Left lobe of liver (tissue), 2 donors: ENCODE measurements at places on chromosomes 2 and 18.

- no peak for DNase-seq
These were observed 50.5 kb downstream of the PTRHD1 start for GRCh38 chr2:24742730-24743129.

- DNase-seq, result no peak
These were observed 460.4 kb downstream of the MBD2 start for GRCh38 chr18:53764086-53764485.

DNA sequence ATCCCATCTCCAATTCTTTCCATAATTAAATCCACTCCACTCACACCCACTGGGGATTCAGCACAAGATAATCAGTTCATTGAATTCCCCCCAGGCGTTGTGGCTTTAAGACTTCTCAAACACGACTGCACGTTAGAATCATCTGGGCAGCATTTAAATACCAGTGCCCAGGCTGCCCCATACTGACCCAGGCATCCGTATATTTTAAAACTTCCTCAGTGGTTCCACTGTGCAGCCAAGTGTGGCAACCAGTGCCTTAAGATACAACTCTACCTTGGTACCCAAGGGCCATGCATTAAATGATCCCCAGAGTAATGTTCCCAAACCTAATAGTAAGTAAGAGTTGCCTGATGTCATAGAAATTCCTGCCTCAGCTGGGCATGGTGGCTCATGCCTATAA lies 54.3 kb upstream of the BZW1 start:
- DNase-seq, result no peak

DNA sequence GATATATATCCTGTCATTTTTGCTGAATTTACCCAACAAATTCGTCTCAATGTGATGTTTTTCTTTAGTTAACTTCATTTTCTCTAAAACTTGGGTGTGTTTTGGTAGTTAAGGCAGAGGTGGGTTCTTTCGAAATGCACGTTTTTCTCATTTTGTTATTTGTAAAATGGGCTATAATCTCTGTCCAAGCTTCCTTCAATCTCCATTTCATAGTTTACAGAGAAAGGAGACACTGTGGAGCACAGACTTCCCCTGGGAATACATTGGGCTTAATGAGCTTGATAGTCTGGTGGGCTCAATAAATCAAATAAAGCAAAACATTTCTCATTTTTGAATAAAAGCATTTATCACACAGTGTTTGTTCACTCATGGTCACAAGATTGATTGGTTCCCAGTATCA lies 145.1 kb downstream of the AGPS start:
- DNase-seq, result no peak

- no peak for DNase-seq
These were observed 185.0 kb upstream of the RASGRP3 start for GRCh38 chr2:33291278-33292013.

DNA sequence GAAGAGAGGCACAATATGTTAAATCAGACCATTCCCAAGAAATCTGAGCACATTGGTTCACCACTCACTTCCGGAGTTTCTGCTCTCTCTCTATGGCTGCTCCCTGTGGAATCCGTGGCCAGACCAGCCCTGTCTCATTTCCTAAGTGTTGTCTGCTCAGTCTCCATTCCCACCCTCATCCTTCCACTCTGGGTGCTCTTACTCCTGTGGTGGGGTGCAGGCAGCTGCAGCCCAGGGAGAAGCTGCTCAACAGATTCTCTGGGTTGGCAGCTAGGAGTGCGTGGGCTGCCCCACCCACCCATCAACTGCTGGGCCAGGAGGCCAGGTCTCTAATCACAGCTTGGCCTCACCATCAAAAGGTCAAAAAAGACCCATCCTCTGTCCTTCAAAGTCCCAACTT lies 98.3 kb downstream of the ARL4C start:
- DNase-seq, result no peak

DNA sequence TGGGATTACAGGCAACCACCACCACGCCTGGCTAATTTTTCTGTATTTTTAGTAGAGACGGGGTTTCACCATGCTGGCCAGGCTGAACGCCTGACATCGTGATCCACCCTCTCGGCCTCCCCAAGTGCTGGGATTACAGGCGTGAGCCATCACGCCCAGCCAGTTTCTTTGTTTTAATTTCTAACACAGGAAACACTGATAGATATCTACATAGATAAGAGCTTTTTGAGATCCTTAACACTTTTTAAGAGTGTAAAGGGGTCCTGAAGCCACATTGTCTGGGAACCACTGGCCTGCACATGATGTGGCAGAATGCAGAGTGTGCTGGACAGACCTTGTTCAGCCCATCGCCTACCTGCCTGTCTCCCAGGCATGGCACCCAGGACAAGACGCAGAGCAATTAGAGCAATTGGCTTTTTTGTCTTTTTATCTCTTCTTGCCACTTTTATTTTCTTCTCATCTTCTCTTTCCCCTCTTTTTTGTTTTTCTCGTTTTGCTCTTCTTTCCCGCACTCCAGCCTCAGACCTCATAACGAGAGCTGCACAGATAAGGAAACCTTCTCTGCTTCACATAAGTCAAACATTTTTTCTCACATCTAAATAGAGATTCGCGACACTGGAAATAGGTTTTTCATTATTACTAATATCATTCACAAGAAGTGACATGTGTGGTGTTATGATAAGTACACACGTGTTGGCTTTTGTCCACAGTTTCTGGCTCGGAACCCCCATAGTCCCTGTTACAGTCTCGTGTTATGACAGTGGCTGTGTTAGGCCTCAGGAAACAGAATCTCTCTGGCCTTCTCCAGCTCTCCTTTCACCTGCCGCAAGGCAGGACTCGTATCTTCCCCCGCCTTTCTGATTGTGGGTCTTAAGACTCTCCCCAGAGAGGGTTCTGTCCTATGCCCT lies 25.2 kb upstream of the GPR55 start:
- no peak for DNase-seq

GRCh38 chr2:236853585-236854051 lies 232.1 kb upstream of the COPS8 start:
- DNase-seq, result peak; percentile 49

DNA sequence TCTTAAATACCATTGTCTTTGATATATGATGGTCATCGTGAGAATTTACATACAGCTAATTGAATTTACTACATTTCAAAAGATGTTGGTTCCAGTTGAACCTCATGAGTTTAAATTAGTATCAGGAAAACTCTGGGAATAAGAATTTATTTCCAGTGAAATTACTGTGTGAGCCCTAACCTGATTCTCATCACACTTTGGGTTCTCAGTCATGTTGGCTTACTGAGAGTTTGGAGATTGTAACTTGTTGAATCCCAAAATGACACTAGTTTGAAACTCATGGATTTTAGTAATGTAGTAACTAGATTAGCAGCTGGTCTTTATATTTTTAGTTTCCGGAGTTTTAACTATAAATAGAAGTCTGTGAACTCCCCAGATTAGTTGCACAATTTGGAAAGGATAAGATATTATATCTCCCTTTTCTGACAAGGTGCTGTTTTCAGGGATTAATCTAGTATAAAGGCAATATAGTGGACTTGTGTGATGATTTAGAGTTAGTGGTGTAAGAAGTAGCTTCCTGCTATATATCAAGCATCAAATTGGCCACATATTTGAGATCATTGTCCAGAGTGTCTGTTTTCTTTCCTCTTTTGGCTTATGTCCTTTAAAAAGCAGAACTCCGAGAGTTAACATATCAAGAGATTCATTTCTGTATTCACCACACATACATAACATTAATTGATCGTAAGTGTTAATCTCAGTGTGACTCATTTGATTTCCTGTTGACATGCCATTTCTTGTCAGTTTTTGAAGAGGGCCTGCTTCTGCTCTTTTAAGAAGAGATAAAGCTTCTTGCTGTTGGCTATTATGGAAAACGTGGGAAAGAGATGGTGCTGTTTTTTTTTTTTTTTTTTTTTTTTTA lies 15.7 kb downstream of the NDUFV2 start:
- no peak for DNase-seq

- no peak for DNase-seq
These were observed 6.2 kb downstream of the COLEC12 start for GRCh38 chr18:493986-494983.

DNA sequence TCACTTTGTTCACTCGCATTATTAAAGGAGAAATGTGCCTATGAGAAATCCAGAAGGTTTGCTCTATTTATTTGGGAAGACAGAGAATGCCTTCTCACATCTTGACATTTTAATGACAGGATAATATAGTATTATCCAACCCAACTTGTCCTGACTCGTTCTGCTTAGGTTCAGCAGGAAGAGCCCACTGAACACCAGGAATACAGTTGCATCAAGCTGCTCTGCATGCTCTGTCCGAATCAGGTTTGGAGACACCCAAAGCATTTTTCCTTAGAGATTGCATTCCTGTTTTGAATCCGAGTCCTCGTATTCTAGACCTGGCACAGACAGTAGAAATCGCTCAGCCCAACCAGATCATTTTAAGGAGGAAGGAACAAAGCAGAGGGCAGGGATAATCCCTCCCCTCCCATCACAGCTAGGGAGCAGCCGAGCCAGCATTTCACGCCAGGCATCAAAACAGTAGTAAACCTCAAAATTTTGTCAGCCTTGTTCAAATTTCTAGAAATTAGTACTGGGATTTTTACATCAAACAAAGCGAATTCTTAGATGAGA lies 837.4 kb upstream of the ID2 start:
- no peak for DNase-seq

- peak; percentile 36 for DNase-seq
These were observed 75.0 kb upstream of the RBM44 start for GRCh38 chr2:237723602-237724001.

GRCh38 chr2:127185093-127185492 lies 35.0 kb downstream of the CYP27C1 start:
- peak; percentile 40 for DNase-seq

GRCh38 chr2:2271469-2271941 lies 59.6 kb downstream of the MYT1L start:
- DNase-seq, result no peak

DNA sequence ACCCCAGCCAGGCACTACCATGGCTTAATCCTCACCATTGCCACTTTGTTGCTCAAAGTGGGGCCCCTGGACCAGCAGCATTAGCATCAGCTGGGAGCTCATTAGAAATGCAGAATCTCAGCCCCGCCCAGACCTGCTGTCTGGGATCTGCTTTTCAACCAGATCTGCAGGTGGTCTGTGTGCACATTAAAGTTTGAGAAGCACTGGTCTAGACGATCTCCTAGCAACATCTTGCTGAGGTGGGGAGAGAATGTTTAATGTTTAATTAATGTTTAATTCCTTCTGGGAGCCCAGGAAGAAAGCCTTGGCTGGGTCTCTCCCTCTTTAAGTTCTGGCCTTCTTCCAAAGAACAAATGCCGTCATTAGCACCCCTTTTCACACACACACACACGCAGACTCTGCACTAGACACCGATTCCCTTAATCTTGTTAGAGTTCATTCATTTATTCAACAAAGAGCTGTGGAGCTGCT lies 53.7 kb downstream of the EDAR start:
- DNase-seq, result no peak

DNA sequence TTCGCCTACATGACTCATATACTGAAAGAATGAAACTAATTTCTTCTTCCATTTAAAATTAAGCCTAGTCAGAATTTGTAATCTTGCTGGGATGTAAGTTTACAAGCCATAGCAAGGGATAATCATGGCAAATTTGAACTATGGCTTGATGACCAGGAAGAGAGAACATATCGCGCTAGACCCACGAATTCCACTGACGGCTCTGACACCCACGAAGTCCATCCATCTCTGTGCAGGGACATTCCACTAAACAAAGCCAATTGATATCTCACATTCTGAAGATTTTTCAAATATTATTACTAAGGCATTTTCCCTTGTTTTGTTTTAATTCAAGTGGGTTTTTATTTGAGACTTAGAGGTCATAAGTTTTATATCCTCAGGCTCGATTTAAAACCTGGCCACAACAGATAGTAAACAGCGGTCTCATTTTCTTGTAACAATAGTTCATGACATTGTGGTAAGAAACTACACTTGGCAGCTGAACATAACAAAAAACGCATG lies 113.0 kb downstream of the QPCT start:
- DNase-seq, result no peak

GRCh38 chr18:54852780-54853675 lies 24.8 kb downstream of the RAB27B start:
- DNase-seq, result no peak

- no peak for DNase-seq
These were observed 227.5 kb downstream of the TTC32 start for GRCh38 chr2:19674051-19675002.

GRCh38 chr2:100252811-100253698 lies 69.2 kb downstream of the LONRF2 start:
- DNase-seq, result peak; percentile 57

DNA sequence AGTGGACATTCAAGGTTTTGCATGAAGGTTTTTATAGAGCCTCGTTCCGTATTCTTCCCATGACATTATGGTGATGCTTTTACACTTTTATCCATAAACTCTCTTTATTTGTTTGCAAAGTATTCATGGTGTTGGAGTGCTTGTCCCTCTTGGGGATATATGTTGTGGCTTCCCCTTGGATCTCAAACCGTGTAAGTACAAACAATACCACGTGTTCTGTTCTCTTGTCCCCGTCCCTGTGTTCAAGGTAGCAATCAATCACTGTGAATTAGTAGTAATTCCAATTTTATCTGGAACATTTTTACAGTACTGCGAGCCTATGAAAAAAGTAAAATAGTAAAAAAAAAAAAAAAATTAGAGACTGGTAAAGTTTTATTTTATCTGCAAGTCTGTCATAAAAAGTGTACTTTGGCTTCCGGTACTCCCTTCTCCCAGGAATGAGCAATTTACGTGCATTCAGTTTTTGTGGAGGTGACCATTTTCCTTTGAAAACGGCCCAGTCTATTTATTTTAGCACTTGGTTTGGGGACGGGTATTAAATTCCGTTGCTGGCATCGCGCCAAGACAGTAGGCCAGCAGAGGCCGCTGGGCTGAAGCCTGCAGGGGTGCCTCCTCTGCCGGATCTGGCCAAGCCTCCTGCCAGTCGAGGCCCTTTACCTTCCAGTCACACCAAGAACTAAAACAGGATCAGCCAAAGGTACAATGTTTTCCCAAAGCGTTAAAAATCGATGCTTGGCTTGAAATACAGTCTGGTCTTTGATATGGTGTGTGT lies 175.7 kb downstream of the SOCS6 start:
- peak; percentile 89 for DNase-seq

DNA sequence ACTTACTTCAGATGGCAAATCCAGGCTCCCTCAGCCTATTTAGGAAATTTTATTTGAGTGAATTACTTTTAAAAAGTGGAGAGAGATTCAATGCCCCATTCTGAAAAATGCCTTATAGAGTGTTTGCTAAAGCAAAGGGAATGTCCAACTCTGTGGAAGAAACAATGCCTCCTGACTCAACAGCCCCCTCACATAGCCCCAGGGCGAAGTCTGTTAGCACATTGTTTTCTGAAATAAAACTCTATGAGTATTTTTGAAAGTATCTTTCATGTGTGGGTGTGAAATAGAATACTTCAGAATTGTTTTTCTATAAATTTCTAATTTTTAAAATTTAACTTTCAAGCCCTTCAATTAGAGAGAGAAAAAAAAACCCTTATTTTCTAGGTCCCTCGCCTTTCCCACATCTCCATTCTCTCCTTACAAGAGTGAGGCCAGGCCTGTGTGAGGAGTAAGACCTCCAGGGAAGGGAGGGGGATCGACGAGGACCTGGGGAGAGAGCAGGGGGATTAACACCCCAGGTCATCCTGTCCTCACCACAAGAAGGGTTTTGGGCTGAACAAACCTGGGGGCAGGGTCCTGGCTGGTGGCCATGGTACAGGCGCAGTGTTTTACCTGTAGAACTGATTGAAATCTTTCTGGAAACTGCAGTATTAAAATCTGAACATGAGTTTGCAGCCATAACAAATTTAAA lies 141.4 kb downstream of the SNTG2 start:
- DNase-seq, result no peak
